NCI-H1436 (cell line): ENCODE measurements at places on chromosomes 16 and 17.

DNA sequence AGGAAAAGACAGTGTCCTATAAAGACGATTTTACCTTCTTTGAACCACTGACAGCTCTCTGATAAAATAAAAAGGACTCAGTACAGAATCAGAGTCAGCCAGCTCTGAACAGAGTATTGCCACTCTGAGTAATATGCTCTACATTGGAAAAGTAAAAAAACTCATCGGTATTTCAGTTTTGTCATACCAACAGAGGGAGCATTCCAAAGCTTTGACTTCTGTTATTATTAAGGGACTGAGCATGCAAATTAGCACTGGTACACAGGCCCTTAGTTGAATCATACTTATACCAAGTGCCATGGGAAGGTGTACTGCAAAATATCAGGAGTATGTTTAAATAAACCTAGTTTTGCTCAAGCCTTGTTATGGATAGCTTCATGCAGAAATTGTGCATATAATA, 509.0 kb upstream of the KIF2B start:
- no peak for DNase-seq

GRCh38 chr16:29994600-29995323, 655 bp downstream of the HIRIP3 start:
- no peak for DNase-seq

DNA sequence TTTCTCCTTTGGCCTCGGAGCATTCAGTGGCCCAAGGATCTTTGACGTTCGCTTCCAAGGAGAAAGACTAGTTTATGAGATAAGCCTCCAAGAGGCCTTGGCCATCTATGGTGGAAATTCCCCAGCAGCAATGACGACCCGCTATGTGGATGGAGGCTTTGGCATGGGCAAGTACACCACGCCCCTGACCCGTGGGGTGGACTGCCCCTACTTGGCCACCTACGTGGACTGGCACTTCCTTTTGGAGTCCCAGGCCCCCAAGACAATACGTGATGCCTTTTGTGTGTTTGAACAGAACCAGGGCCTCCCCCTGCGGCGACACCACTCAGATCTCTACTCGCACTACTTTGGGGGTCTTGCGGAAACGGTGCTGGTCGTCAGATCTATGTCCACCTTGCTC, 1.4 kb downstream of the AOC3 start:
- DNase-seq, result no peak

DNA sequence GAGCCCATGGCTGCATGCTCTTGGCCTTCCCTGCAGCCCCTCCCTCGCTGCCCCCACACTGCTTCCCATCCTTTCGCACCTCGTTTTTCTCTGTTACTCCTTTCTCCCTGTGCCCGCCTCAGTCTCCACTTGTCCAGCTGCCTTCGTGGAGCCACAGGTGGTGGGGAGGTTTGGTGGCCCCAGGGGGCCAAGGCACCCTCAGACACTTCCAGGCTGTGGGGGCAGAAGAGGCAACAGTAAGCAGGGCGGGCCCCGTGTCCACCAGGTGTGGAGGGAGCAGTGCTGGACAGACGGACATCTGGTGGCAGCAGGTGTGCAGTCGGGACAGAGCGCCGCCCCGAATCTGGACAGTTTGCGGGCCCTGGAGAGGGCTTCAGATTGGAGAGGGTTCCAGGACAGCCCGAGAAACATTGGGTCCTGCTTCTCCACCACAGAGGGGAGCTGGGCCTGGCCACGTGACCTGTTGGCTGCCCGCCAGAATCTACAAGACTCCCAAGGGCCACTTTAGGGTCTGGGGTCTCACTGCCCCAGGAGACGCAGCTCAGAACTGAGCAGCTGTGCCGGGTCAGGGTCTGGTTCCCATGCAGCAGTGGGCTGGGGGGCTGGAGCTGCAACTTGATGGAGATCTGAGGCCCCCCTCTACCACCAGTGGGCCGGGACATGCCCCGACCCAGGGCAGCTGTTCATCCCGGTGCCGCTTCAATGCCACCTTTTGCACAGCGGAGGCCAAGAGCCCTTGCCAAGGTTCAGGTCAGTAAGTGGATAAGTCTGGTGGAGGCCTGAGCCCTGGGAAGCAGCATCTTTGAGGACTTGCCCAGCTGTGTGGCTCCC, 22.8 kb downstream of the BAHCC1 start:
- no peak for DNase-seq

DNA sequence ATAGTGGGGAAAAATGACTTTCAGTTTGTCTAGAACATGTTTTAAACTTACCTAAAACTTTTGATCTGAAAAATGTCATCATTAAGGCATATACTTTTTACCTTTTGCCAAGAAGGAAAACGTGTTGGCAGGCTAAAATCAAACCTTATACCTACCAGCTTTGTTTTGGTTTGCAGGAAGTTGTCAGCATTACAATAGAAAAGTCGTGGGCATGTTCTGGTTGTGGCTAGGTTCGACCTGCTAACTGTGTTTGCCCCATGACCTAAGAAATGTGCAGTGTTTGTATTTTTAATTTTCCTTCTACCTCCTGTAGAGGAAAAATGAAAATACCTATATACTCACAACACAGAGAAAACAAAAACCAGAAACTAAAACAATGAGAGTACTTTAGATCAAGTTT, 13.0 kb downstream of the SKAP1 start:
- no peak for DNase-seq

DNA sequence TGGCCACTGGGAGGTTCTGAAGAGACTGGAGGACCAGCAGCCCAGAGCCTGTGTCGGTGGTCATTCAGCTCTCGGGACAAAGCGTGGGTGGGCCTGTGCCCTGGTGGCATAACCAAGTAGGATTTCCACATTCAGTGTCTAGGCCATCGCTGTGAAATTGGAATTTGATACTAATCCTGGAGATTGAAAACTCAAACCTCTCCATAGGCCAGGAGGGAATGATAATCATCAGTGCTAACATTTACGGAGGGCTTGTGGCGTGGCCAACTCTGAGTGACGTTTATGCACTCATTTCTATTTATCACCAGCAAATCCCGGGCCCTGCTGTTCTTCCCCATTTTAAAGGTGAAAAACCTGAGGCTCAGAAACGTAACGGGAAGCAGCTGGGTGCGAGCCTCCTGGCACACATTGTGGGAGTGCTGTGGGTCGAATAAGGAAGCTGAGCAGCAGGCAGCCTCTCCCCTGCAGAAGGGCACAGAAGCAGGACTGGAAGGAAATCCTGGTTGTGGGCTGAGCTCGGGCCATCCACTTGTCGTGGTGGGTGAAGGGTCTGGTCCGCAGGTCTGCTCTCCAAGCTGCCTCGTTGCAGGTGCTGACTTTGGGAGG, 33.1 kb downstream of the RAI1 start:
- DNase-seq, result no peak

DNA sequence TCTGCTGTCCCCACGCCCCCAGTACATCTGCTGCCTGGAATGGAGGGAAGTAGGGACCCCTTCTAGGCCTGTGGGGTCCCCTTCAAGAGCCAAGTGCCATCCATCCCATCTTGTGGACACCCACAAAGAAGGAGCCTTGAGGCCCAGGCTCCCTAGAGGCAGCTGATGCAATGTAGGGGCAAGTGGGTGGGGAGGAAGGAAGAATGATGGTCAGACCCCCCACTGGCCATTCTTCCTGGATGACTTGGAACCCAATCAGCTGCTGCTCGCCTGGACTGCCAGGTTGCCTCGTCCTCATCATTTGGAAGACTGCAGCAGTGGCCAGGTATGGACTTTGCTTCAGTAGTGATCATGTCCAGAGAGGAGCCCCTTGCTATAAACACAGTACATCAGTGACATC, 48.9 kb downstream of the SMPD3 start:
- DNase-seq, result no peak
